Small intestine (tissue), 16 donors: ENCODE measurements at places on chromosomes 2 and 18. TPM values are rescaled to one million over a fixed set of nuclear protein-coding genes. Genes with fewer than 3 reads are reported as not detected.

MROH2A gene
- polyA plus RNA-seq: 0.54 TPM

ANKAR gene
- 1.5 TPM for polyA plus RNA-seq

OR6B2 gene
- not detected for polyA plus RNA-seq

ADAM17 gene
- 7.9 TPM for polyA plus RNA-seq

MYL1 gene
- 19.9 TPM for polyA plus RNA-seq
